Stimulated activated CD4-positive, alpha-beta T cell treated with anti-CD3 and anti-CD28 coated beads, Interleukin-2, amount 100 ng/mL, for 48 hours (primary cell): ENCODE measurements at places on chromosomes 3 and 15.

GRCh38 chr15:29480949-29481348, 211.3 kb upstream of the NSMCE3 start:
- DNase-seq: no peak

DNA sequence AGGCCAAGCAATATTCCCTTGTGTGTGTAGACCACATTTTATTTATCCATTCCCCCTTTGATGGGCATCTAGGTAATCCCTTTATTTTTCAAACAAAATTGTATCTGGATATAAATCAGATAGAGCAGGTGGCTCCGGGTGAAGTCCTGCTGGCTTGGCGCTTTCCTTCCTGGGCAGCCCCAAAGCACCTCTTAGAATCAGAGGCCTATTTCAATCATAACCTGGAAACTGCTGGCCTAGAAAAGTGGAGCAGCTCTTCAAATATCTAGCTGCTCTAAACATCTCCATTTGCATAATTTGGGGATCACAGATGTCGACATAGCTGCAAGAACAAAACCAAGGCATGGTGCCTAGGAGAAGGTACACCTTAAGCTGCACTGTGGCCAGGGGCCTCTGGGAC, 40.2 kb downstream of the RASGRF1 start:
- no peak for DNase-seq

GRCh38 chr15:100235030-100235617, 106.7 kb downstream of the ADAMTS17 start:
- DNase-seq: no peak

DNA sequence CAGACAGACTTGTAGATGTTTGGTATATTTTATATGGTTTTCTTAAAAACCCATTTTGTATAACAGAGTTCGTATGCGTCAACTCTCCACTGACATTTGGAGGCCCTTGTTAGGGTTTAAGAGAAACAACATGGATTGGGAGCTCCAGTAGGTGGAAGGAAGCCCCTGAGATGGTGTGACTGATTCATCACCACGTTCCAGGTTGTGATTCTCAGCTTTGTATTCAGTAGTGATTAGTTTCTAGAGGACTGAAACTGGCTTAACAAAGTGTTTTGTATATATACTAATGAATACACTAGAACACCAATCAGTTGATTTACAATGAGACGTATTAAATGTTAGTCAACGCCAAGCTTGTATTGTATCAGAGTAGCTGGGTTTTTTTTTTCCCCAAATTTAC, 33.9 kb downstream of the SNRK start:
- DNase-seq: no peak

- DNase-seq: peak; percentile 93
Measured at GRCh38 chr3:155870133-155870944, at the start of gene GMPS. TSS of gene GMPS (plus strand) at chr3:155870650. CDS start at chr3:155870871, 221 bp downstream.

DNA sequence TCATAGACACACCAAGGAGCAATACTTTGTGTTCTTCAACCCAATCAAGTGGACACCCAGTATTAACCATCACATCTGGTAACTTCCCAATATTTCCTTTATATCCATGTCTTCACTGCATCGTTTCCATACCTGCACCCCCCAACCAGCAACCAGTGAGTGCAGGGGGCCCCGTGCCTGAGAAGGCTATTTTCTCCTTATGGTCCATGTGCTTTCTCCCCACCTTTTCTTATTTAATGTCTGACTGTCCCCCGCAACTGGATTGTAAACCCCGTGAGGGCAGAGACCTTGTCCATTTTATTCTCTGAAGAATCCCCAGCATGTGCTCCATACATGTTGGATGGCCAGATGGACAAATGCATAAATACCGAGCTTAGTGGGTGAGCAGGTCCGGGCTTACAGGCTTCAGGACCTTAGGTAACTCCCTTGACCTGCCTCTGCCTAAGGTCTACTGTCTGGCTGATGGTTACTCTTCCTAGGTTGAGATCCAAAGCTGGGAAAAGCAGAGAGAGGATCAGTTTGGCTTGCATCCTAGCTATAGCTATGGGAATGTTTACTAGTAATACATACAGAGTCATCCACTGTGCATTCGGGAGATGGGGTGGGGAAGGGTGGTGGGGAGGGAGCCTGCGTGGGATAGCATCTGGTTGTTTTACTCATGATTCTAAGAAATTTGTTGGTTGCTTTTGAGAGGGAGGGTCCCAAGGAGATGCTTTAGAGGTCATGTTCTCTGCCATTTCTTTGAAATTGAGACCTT, 41.5 kb downstream of the PXYLP1 start:
- no peak for DNase-seq

GRCh38 chr3:68999605-69000004, 13.9 kb downstream of the EOGT start:
- no peak for DNase-seq

DNA sequence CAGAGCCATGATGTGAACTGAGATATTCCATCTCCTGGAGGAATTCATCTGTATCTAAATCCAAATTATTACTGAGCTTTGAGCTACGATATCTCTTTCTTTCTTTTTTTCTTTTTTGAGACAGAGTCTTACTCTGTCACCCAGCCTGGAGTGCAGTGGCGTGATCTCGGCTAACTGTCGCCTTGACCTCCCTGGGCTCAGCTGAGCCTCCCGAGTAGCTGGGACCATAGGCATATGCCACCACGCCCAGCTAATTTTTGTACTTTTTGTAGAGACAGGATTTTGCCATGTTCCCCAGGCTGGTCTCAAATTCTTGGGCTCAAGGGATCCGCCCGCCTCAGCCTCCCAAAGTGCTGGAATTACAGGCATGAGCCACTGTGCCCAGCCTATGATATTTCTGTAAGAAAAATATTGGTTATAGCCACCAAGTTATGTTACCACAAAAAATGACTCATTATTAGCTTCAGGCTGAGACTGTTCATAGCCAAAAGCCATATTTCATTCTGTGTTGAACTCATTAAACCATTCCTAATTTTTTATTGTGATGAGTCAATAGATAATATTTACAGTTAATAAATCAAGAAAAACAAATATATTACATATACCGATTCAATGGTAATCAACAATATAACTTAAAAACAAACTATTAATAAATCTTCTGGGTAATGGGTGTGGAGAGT, 27.1 kb upstream of the SLC30A4 start:
- no peak for DNase-seq

DNA sequence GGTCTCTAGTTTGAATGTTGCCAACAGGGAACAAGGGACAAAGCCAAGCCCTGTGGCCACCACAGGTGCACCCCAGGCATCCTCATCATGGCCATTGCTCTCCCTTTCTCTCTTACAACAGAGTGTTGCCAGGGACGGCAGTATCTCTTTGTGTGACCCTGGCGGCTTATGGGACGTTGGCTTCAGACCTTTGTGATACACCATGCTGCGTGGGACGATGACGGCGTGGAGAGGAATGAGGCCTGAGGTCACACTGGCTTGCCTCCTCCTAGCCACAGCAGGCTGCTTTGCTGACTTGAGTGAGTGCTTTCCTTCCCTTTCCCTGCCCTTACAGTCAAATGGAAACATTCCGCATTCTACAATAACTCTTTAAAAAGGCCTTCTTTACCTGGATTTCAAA, 38.2 kb downstream of the BOC start:
- no peak for DNase-seq

DNA sequence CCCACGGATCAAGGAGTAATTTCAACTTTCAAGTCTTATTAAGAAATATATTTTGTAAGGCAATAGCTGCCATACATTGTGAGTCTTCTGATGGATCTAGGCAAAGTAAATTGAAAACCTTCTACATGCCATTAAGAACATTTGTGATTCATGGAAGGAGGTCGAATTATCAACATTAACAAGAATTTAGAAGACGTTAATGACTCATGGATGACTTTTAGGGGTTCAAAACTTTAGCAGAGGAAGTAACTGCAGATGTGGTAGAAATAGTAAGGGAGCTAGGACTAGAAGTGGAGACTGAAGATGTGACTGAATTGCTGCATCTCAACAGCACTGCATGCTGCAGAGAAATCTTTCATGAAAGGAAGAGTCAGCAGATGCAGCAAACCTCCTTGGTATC, 48.1 kb upstream of the DCUN1D1 start:
- no peak for DNase-seq

- no peak for DNase-seq
Measured at GRCh38 chr15:34355241-34355640, 11.8 kb downstream of the LPCAT4 start.

DNA sequence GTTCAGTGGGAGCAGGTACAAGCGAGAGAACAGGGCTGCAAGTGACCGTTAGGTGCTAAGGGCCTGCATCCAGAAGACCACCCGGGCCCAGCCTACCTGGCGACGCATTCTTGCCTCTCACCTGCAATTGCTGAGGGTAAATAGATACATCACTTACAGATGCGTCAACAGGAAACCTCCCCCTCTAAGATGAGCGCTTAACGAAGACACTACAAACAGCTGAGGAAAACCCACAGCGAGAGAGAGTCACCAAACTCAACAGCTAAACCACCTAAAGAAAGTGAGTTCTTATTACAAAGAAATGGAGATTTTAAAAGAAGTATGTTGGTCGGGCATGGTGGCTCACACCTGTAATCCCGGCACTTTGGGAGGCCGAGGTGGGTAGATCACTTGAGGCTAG, 157.9 kb downstream of the CHSY1 start:
- DNase-seq: no peak

- no peak for DNase-seq
Measured at GRCh38 chr3:187093320-187093719, 46.0 kb downstream of the RPL39L start.

- DNase-seq: no peak
Measured at GRCh38 chr3:115348951-115349745, 202.1 kb upstream of the ZBTB20 start.

GRCh38 chr3:12752809-12753208, 6.2 kb downstream of the TMEM40 start:
- DNase-seq: no peak

GRCh38 chr3:79651536-79652065, 116.2 kb downstream of the ROBO1 start:
- DNase-seq: no peak

DNA sequence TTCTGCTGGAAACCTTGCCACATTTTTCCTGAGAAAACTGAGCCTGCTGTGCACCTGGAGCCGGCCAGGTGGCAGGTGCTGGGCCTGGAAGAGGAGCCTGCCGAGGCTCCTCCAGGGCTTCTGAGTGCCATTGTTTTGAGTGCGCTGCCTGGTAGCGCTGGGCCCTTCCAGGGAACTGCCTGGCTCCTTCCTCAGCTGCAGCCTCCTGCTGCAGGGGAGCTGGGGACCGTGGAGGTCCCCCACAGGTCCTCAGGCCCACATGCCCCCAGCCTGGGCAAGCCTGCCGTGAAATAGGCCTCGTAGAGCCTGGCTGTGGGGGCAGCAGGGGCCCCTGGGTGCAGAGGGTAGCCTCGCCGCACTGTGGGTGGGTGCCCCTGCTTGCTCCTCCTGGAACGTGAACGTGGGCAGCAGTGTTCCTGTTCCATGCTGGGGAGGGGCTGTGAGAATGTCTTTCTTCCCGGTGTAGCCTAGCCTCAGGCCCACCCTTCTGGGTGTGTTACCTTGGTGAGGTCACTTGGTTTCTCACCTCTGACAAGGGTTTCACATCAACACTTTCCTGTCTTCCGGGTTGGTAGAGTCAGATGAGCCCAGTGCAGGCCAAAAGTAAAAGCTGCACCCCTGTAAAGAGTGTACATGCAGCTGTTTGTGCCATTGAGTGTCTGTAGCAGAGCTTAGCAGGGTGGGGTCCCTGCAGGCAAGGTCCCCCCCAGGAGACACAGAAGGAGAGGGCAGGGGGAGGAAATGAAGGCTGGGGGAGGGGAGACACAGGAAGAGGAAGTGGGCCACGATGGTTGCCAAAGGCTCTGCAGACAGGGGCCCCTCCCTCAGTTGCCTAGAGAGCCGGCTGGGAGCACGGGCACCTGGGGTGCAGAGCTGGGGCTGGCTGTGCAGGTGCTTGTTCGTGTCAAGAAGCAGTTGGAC, 34.5 kb downstream of the KLF13 start:
- no peak for DNase-seq

GRCh38 chr3:141644931-141645330, 93.2 kb upstream of the RNF7 start:
- peak; percentile 78 for DNase-seq

DNA sequence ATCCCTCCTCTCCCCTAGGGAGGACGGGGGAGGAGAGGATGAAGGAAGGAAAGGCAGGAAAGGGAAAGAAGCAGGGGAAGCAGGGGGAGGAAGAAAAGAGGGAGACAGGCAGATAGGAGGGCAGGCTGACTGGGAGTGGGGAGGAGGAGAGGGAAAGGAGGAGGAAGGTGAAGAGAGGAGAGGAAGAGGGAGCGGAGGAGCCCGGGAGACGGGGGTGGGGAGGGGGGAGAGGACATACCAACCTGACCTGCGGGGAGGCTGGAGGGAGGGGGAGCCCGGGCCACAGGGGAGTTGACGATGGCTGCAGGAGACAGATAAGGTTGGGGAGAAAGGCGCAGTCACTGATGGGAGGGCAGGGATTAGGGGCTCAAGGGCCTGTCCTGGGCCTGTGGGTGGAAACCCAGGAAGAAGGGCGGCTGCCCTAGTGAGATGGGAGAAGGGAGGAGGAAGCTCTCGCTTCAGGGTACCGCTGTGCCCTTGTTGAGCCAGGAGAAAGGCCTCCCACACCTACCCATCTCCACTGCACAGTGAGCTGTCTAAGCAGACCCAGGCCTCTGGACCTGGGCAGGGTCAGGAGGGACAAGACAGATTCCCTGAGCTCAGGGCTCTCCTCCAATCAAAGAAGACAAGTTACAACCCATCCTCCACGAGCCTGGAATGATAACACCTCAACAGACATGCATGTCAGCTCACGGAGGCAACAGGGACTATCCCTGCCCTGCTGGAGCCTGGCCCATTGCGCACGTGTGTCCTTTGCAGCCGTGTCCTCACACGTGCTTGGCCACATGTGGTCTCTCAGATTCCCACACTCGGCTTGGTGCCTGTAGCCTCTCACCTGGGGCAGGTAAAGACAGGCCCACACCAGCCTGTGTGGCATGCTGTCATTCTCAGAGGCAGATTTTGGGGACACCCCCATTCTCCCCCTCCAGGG, 27.9 kb downstream of the C3orf18 start:
- DNase-seq: no peak

DNA sequence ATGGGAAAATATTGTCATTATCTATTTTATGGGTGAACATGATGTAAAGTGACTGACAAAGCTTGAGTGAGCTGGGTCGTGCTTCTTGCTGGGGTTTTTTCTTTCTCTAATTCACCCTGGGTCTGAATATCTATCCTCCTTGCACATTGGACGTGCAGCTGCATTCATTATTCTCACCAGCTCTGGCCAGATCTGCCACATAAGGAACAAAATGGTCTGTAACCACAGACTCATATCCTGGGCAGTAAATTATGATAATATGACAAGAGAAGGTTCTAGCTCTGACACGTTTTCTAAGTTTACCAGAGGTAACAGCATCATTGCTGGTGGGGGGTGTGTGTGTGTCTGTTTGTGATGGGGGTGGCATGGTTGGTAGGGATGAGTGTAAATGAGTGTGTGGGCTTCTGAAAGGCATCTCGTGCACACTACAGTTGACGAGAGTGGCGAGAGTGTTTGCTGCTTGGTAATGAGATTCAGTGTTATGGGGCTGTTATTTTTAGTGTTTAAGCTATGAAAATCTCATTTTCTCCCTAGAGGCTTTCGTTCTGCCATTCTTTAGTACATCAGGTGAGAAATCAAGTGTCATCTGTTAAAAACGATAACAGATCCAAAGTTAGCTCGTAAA, 418.4 kb downstream of the PDCD6IP start:
- DNase-seq: no peak
